Suppressor macrophage treated with lipopolysaccharide for 1 hour (primary cell): ENCODE measurements at places on chromosomes 13 and 19.

GRCh38 chr13:46124531-46124966 lies 19.7 kb upstream of the CPB2 start:
- no peak for DNase-seq

GRCh38 chr13:77325371-77325980 lies 1.4 kb downstream of the MYCBP2 start:
- peak; percentile 65 for DNase-seq

- no peak for DNase-seq
Measured at GRCh38 chr13:49395878-49396380, 47.9 kb downstream of the CAB39L start.

- peak; percentile 52 for DNase-seq
Measured at GRCh38 chr13:77789376-77789775, 91.9 kb downstream of the SLAIN1 start.

GRCh38 chr13:35818633-35819067 lies 312.5 kb downstream of the DCLK1 start:
- peak; percentile 8 for DNase-seq

GRCh38 chr13:76792731-76793347 lies 93.4 kb downstream of the KCTD12 start:
- DNase-seq: peak; percentile 93

GRCh38 chr13:112877539-112877938 lies 91.5 kb upstream of the MCF2L start:
- DNase-seq: no peak

DNA sequence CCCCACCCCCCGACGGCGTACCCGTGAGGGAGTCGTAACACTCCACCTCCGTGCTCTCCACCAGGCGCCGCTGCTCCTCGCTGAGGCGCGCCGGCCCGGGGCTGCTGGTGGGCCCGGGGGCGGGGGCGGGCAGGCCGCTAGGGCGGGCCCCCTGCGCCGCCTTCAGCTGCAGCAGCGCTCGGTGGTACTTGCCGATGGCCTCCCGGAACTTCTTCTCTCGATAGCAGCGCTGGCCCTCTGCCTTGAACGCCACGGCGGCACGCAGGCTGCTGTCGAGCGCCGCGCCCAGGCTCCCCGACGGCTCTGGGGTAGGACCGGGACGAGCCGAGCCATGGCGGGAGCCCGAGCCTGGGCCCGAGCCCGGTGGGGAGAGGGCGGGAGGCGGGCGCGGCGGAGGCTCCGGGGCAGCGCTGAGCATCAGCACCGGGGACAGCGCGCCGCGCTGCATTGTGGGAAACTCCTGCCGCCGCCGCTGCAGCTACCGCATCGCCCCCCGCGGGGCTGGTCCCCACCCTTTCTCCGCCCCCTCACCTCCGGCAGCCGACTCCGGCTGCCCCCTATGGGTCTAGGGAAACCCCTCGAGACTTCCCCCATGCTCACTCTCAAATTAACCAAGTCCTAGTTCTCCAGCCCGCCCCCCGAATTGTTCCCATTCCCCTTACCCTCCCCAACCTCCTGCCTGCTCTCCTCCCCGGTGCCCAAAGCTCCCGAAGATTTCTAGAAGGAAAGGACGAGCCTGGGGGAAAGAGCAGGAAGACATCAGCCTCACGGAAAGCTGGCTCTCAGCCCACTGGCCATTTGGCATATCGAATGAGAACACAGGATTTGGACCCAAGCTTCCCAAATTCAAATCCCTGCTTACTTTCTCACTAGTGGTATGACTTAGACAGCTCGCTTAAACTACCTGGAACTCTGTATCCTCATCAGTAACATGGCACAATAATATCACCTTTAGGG lies at the start of gene TTC9B:
Gene TTC9B (minus strand): TSS at position 451 of the 957 bp plus-strand sequence. CDS start 3 bp downstream, at position 448.
- peak; percentile 52 for DNase-seq

- DNase-seq: no peak
Measured at GRCh38 chr13:24122569-24122968, 38.0 kb upstream of the SPATA13 start.

- peak; percentile 47 for DNase-seq
Measured at GRCh38 chr19:1651568-1652291, 685 bp downstream of the TCF3 start.

DNA sequence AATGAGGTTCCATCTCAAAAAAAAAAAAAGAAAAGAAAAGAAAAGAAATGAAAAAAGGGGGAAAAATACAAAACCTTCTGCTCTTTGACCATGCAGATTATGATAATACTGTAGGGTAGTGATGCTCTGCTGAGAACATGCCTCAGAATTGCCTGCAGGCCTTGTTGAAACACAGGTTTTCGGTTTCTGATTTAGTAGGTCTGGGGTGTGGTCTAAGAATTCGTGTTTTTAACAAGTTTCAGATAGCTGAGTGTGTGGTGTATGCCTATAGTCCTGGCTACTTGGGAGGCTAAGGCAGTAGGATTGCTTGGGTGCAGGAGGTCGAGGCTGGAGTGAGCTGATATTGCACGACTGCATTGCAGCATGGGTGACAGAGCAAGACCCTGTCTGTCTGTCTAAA lies 14.9 kb upstream of the CYP2B6 start:
- DNase-seq: no peak

- no peak for DNase-seq
Measured at GRCh38 chr19:3095441-3096191, 1.5 kb downstream of the GNA11 start.

- no peak for DNase-seq
Measured at GRCh38 chr13:112510987-112511685, 76.8 kb downstream of the TUBGCP3 start.

DNA sequence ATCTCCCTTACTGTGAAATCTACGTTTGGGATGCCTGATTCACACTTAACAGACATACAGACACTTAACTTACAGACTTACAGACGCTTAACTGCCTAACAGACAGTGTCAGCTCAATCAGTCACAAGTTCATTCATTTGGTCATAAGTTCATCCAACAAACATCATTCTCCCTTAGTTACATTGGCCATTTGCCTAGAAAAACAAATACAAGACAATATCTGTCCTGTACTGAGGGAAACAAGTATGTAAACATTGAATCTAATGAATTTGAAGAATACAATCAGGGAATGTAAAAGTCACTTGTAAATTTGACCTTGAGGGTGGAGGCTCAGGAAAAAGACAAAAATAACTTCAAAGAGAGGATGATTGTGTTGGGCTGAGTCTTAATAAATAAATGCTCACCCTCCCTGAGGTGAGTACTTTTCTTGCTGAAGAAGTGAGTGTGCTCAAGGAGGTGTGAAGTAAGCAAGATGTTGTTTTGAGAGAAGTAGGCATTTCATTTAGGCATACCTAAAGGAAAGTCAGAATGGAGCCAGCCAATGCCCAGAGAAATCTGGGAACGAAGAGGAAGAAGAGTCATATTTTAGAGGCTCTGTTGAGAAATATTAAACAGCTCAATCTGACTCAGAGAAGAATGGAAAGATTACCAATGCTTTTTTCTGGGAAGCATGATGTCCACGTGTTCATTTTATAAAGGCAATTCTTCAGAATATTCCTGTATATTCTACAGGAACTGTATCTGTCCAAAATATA lies 958.4 kb upstream of the SLC10A2 start:
- DNase-seq: no peak

GRCh38 chr13:25167382-25168174 lies 4.5 kb downstream of the AMER2 start:
- DNase-seq: no peak

DNA sequence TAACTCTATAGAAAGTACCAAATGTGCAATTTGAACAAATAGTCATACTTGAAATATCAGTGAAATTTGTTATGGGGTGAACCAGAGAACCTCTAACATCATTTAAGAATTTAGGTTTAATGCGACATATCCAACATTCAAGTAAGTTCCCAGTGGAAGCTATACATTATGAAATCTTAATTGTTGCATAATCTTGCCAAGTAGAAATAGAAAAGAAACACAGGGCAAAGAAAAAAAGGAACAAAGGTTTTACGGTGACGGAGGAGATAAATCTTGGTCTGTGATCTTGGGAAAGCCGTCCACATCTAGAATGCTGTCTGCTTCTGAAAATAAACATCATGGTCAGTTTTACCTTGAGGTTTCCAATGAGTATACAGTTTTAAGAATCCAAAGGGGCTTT lies 445.7 kb downstream of the RFC3 start:
- peak; percentile 21 for DNase-seq

DNA sequence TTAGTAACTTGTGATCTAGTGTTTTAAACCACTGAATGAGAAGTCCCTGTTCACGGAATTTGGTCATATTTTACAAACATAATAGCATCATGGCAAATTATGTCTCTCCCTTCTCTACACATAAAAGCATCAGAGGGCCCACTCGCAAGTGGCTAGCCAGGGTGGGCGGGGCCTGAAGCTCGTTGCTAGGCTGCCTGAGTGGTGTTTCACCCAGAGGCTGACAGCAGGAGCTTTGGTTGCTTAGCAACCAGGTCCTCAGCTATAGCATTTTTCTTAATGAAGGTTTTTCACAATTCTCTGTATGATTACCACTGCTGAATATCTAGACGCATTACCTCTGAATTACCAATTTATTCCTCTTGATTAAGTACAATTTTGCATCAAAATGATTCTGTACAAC lies 126.5 kb downstream of the NALCN start:
- no peak for DNase-seq

- peak; percentile 92 for DNase-seq
Measured at GRCh38 chr19:53424968-53425597, 6.7 kb upstream of the ZNF761 start.

DNA sequence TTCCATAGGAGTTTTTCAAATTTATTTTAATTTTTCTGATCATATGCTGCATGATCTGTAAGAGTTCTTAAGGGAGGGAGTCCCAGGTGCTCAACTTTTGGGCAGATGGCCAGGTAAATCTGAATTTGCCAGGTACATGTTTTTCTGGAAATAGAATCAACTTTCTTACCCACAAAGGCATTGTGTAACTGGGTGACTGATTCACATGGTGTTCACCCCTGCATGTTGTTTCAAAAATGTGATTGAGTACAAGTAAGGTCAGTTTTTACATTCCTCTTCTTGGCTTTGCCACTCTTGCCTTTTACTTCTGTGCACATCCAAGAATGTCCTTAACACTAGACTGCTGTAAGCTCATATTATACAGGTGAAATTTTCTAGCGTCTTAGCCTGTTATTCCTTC lies 30.4 kb downstream of the RB1 start:
- peak; percentile 21 for DNase-seq

GRCh38 chr13:29543230-29544215 lies 52.0 kb downstream of the SLC7A1 start:
- DNase-seq: peak; percentile 38

DNA sequence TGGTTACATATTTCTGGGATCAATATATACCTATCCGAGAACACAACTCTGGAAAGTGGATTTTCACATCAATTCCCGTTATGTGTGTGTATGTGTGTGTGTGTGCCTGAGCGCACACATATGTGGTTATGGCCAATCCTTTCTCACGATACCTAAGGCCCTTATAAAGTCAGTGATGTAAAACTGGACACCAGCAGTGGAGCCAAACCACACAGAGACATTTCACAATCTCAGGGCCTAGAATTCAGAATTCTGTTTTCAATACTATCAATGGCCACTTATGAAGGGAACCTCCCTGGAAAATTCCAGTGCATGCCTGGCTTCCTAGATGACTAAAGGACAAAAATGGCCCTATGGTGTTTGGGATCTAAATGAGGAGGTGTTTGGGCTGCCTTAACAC lies 187.3 kb upstream of the UBL3 start:
- DNase-seq: no peak

- DNase-seq: peak; percentile 81
Measured at GRCh38 chr19:45632468-45633196, 6.6 kb downstream of the EML2 start.
